ENCODE measurements at places on chromosomes 16 and 17.

- DNase-seq: no peak
These were observed 25.8 kb upstream of the GINS3 start for GRCh38 chr16:58366247-58367031.

DNA sequence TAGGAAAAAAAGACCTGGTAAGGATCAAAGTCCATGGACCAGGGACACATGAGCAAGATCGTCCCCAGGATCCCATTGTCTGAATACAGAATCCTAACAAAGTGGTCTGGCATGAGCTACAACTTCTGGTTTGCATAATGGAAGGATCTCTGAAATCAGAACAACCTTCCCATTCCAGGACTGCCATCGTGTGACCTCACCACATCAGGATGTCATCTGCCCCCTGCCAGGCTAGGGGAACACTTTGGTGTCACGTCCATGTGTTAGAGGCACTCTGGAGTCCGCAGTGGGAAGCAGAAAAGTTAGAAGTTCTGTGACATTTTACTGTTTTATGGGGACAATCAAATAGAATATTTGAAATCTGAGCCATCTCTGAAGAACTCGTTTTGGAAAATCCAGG, 160.7 kb downstream of the RGS9 start:
- no peak for DNase-seq

DNA sequence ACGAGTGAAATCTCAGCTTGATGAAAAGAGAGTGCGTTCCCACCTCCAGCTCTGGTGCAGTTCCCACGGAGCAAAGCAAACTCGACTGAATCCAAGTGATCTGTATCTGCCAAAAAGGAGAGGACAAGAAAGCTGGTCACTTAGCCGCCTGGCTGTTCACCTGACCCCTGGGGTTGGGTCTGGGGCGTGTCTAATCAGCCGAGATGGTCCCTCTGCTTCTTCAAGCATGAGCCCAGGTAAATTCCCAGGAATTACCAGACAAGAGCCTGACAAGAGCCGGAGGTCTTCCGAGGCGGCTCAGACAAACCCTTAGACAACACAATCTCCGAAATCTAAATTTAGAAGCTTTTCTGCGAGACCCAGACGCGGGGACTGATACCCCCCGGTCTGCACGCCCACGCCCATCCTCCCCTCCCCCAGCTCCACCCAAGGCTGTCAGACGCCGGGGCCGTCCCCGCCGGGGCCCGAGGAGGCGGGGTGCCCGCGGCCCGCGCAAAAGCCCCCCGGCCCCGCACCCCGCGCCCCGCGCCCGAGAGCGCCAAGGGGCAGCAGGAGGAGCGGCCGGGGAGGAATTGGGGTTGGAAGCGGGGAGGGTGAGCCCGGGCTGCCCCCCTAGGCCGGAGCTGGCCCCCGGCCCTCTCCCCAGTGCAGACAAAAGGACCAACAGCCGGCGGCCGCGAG, 674 bp downstream of the ZNF821 start:
- peak; percentile 54 for DNase-seq

DNA sequence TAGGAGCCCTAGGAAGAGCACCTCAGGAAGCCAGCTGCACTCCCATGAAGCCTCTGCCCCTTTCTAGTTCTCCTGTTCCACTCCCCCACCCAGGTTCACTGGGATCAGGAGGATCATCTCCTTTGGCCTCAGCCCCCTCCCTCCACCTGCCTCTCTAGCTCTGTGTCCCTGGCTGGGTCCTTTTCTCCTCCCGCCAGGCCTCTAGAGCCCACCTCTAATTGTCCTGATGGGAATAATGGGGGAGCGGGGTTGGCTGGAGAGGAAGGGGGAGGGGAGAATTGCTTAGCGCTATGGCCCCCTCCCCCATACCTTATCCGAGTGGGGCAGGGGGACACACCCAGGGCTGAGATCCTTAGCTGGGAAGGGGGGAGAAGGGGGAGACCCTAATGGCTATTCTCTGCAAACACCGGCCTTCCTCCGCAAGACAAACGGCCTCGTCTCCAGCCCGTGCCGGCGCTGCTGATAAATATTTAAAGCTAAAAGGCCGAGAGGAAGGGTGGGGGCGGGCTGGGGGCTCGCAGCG, 997 bp downstream of the HOXB7 start:
- no peak for DNase-seq

DNA sequence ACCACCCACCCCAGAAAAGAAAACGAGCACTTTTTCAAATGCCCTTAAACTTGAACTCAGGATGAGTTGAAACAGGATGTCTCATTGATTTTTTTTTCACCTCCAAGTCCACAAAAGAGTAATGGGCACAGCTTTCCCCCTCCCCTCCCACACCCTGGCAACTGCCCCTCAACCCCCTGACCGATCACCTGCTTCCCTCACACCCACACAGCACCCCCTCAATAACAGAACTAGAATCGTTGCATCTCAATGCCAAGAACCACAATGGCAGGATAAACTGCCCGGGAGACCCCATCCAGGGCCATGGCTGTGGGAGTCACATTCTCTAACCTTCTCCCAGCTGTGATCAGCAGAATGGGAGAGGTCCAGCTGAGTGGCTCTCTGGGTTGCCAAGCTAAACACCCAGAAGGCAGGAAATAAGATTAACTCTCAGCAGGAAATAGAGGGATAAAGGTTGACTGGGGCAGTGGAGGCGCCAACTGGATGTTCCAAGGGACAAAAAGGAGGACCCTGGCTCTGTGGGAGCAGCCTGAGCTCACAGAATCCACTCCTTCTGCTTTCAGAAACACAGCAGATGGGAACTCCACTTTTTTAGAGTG, 128.0 kb upstream of the SDK2 start:
- no peak for DNase-seq

- DNase-seq: peak; percentile 80
These were observed 82.2 kb downstream of the CMC2 start for GRCh38 chr16:80924372-80924978.

DNA sequence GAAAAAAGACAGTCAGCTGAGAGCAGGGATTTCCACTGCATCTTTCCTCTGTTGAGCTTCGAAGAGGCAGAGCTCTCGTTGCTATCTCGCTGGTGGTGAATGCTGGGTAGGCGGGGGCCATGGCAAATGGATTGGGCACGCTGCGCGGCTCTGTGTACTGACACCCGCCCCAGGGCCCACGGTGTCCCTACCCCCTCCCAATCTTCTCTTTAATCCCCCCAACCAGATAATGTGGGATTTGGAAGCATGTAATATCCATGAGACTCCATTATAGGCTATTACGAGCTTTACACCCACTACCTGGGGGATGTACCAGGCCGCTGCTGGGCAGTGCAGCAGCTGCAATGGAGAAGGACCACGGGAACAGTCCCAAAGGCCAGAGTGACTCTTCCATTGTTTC, 8.3 kb downstream of the PIPOX start:
- DNase-seq: no peak

DNA sequence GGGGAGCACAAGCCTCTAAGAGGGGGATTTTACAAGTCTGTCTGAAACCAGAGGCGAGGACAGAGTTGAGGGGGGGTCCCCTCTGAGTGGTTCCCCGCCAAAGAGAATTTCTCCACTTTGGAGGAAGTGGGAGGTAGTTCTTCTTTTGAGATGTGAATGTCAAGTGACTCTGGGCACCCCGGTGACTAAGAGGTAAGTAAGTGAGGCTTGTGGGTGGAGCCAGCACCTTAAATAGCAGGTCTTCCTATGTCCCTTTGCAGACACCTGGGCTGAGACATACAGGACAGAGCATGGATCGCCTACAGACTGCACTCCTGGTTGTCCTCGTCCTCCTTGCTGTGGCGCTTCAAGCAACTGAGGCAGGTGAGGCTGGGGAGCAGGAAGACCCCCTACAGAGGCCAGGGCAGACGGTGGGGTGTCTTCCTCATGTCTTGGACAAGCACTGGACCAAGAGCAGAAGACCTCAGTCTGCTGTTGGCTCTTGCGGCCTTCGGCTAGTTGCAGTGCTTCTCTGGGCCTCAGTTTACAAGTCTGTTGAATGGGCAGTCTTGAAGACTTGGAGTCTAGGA, at the start of gene CCL22:
CCL22 (plus strand) TSS at position 257 of the 569 bp plus-strand sequence; CDS start at position 291, 34 bp downstream.
- DNase-seq: no peak

DNA sequence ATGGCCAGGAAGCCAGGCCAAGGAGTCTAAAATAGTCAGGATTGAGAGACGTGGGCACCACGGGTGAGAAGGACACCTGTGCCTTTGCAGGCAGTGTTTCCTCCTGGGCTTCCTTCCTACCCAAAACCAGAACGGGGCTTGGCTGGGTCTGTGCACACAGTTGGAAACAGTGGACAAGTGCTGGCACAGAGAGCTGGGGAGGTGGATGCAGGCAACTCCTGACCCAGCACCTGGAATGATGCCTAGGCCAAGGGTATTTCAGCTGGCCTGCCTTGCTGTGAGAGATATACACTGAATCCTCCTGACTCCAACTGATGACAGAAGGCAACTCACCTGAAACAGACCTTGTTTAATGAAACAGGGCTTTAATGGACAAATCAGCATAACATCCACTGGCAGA, 186.2 kb downstream of the SLC39A11 start:
- DNase-seq: no peak

DNA sequence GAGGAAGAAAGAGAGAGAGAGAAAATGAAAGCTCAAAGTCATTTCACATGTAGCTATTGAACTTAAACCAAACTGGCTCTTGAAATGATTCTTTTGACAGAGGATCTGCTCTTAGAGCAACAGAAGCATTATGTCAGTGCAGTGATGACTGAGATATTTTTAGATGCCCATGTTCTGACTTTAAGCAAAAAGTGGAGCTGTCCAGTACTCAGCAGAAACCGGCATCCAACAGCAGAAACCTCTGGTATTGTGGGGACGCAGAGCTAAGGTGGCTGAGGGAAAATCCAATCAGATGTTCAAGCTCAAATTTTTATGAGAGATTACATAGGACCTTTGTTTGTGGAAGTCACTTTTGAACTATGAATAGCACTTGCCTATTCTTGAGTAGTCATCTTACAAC, 69.8 kb upstream of the ANKFN1 start:
- no peak for DNase-seq

DNA sequence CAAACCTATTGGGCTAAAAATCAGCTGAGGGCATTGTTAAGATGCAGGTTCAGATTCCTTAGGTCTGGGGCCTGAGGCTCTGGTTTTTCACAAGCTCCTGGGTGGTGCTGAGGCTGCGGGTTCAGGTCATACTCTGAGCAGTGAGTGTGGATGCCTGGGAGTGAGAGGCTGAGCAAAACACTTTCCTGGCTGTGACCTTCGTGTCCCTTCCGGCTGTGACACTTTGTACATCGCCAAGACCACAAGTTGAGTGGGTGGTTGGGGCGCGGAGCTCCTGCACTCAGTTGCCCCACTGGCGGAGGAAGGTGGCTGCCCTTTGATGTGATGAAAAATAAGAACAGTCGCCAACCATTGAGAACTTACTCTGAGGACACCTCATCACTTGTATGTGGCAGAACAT, 24.8 kb downstream of the CCR7 start:
- DNase-seq: no peak

GRCh38 chr16:48125888-48126287, 29.9 kb downstream of the ABCC12 start:
- DNase-seq: no peak

DNA sequence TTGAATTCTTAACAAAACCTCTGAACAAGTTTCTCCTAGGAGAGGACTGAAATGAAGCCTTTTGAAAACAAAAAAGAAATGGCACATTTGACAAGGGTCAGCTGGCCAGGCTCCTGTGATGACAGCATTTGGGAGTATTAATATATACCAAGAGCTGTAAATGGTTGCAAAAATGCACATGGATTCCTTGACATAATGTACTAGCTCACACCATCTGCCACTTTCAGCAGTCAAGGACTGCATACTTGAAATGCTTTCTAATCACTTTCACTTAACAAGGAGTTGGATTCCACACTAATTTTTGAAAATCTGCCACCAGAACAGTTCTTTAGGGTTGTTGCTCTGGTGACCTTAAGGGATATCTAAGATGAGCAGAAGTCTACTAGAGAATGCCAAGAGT, 236.7 kb upstream of the TOX3 start:
- DNase-seq: no peak

- peak; percentile 75 for DNase-seq
These were observed 623 bp downstream of the E4F1 start for GRCh38 chr16:2223942-2224486.

DNA sequence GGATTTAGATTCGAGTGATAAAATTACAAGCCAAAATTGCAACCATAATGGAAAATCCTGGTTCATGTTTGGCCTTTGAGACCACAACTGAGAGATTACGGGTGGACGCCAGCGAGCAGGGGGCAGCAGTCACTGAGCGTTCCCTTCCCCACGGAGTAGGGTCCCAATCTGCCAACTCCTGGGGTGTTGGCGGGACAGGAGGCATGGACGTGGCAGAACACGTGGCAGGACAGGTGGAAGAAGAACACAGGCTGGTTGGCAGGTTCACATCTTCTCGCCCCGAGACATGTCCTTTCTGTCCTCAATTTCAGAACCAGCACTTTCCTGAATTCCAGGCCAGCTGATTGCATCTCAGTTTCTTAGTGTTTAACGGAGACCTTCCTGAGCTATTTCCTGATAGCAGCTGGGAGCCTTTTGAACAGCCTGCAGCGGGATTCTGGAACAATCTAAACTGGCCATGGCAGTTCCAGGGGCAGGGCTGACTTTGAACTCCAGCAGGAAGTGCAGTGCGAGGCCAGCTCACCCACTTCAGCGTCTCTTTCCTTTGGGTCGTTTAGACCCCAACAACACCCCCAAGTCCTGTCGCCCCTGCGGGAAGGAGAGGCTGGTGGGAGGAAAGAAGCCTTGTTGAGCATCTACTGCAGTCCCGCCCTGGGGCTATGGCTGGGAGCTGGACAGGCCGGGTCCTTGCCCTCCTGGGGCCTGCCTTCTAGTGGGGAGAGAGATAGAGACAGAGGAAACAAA, 159.1 kb upstream of the FOXF1 start:
- no peak for DNase-seq

DNA sequence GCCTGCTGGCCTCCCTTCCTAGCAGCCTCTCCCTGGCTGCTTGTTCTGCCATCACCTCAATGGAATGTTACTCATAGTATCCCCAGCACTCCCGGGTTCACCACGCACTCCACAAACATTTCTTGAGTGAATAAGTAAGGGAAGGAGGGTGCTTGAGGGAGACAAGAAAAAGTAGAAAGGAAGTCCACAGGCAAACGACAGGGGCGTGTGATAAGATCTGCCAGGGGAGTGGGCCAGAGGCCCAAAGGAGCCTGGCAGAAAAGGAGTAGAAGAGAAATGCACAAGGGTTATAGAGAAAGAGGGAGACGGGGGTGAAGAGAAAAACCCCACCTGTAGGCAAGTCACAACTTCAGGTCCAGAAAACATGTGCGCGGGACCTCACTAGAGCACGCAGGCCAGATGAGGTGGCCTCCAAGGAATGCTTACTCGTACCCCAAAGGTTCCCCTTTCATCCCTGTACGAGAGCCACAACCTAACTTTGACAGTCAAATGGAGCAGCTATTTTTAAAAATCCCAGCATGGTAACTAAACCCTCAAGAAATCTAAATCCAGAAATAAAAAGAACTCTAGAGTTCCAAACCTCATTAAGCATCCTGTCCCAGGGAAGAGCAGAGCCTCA, 6.6 kb downstream of the ZDHHC7 start:
- DNase-seq: no peak

Measured in right lobe of liver (tissue), 6 donors.